Ascending aorta (tissue), 2 donors: ENCODE measurements at places on chromosomes 2 and 18. TPM values are rescaled to one million over a fixed set of nuclear protein-coding genes. Genes with fewer than 3 reads are reported as not detected.

Gene COQ10B
- 6.0 TPM for total RNA-seq

Gene LRATD1
- total RNA-seq = 5.7 TPM

Gene NFE2L2
- 99.3 TPM for total RNA-seq

Gene ANKRD30BL
- total RNA-seq = not detected

Gene SLC4A3
- 1.8 TPM for total RNA-seq

Gene COL6A3
- total RNA-seq = 156 TPM

Gene LIMS3
- total RNA-seq = 21.9 TPM

Gene LONRF2
- total RNA-seq = 7.6 TPM

Gene CFAP53
- not detected for total RNA-seq

Gene IL1RL1
- total RNA-seq = 3.4 TPM

Gene KCNG2
- total RNA-seq = not detected

Gene DPYSL5
- total RNA-seq = not detected

Gene NPHP1
- total RNA-seq = 9.8 TPM

Gene CPO
- not detected for total RNA-seq

- DNase-seq = no peak
Observed at GRCh38 chr2:223969315-223969714, 12.1 kb downstream of the MRPL44 start.

- no peak for DNase-seq
Observed at GRCh38 chr2:73176205-73176880, 26.0 kb upstream of the NOTO start.

- no peak for DNase-seq
Observed at GRCh38 chr18:62777814-62778213, 62.5 kb downstream of the PHLPP1 start.

DNA sequence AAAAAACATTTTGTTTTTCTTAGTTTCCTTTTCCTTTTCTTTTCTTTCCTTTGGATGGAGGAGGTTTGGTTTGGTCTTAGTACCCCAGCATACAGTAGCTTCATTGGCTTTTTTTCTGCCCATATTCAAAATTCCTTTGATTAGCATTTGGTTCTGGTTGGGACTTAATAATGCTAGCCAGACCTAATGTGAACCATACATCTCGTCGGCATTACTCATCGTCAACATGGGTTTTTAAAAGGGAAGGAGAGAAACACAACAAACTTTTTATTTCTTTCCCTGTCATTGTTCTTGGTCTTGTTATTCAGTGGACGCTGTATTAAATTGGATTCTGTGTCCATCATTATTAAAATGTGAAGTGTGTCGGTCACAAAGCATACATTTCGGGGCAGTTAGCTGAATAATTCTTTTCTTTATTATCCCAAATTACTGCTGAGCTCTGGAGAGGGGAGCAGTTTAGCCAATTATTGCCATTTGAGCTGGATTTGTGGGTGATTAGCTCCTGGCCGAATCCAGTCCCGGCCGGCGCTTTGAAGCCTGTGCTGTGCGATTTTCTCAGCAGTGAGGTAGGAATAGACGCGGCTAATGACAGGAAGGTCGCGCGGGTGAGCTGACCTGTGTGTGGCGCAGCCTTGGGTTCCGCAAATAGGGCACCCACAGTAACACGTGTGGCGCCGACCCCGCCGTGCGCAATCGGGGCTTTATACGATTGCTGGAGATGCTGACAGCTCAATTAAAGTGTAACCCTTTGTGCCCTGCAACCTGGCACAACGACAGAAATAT is 303.3 kb downstream of the GBX2 start:
- DNase-seq = no peak

GRCh38 chr18:48683197-48683596 is 144.4 kb downstream of the CTIF start:
- no peak for DNase-seq

DNA sequence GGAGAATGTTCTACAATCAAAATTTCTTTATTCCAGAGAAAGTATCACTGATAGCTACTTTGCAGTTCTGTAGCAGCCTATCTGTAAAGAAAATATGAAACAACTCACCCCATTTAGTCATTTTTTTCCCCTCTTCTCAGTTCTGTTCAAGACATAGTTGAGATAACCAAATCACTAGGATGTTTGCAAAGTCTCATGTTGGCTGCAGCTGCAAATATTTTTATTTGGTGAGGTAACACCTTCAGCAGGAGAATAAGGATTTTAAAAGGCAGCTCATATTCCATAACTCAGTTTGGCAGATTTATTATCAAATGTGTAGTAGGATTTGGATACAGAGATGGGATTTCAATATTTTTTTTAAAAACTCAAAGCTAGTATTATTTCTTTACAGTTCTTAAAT is 41.0 kb downstream of the HNRNPLL start:
- DNase-seq = no peak

DNA sequence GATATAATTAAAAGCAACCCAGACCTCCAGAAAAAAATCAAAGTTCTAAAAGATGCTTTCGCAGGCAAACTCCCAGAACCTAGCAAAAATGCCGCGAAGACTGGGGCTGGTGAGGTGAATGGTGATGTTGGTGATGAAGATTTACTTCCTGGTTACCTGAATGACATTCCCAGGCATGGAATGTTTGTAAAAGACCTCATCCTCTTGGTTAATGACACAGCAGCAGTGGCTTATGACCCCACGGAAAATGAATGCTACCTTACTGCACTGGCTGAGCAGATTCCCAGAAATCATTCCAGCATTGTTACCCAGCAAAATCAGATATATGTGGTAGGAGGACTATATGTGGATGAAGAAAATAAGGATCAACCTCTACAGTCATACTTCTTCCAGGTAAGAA is 994 bp downstream of the KLHL41 start:
- DNase-seq = no peak

DNA sequence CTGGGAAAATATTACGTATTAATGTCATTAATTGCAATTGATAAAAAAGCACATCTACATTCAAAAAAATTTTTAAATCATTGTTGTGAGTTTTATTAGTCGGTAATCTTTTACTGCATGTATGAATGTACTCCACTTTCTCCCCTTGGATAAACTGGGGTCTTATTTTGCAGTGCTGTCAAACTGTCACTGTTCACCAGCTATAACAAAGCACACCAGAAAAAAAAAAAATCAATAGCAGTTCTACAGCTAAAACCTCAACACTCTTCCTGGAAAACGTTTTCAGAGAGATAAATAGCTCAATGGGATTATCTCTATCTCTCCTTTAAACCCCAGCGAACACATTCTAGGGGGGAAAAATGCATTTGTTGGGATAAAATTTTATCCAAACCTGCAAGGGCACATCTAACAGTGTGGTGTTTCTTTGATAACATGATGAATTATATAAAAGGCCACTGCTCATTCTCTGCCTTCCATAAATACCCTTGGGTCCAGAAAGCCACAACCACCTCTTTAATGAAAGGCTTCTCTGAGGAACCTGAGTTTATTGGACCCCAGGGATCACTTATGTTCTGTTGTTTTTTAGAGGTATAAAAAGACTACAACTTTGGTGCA is 219.9 kb downstream of the CDH20 start:
- no peak for DNase-seq

DNA sequence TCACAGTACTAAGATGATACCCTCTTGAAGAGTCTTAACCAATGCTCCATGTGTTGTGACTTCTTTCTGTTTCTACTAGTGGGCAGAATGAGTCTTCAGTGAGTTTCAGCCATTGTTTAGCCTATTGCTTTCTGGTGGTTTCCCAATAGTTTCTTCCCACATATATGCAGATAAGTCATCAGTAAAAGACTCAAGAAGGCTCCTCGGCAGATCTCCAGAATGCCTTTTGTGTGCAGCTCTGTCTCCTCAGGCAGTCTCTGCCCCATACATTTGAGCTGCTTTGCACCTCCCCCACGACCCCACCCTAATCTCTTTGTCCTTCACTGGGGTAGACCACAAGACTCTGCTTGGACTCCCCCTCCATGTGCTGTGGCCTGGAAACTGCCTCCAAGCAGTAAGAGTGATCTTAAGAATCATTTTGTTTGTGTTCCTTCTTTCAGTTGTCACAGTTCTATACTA is 71.6 kb upstream of the CHRNA1 start:
- DNase-seq = no peak

DNA sequence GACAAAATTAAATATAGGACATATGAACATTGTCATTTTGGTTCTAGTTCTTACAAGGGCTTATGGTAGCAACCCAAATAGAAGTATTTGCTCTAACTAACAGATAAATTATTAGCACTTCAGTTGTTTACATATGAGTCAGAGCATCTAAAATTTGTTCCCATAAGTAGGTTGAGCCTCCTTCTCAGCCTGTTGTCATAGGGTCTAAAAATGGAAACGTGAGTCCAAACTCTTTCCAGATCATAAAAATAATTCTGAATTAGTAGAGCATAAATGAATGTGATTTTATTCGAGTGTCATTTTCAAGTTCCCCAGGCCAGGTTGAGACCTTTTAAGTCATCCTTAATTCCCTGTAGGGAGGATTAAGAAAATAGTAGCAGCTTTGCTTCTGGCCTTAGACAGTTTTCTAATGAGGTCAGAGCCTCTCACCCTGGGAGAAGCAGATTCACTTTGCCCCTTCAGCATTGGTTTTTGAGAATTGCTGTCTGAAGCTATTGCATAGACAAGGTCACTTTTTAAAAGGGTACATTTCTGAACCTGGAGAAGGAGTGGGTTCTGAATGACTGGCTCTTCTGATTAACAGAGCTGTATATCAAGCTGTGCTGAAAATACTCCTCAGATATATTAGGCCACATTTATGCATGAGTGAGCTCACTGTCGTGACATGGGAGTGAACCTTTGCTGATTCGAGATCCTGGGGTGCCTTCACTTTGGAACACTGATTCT is 164.3 kb downstream of the NEDD4L start:
- DNase-seq = no peak

GRCh38 chr18:77346208-77346810 is 96.7 kb downstream of the GALR1 start:
- DNase-seq = no peak

GRCh38 chr2:42752314-42752713 is 11.6 kb downstream of the OXER1 start:
- DNase-seq = no peak

DNA sequence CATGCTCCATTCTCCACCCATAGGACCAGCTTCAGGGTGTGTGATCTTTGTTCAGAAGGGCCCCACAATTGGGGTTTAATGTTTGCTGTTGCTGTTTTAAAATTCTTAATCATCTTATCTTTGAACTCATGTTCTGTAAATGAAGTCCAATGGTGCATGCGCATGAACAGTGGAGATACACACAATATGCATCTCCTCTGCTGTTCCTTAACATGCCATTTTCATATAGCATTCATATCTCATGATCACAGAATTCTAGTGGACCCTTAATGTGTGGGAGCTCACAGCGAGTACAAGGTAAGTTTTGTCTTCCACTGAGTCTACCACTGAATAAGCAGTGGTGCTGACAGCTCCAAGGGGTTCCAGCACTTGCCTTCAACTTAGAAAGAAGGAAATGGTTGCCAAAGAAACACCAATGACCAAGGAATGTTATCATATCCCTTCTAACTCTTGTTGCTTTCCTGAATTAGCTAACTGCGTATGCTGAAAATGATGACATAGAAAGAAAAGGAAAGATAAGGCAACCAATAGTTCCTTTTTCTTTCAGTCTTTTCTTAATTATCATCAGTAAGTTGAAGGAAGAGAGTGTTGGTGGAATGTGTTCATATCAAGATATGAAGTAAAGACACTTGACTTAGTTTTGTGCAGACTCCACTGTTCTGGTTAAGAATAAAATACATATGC is 258.9 kb upstream of the FBXO11 start:
- no peak for DNase-seq

DNA sequence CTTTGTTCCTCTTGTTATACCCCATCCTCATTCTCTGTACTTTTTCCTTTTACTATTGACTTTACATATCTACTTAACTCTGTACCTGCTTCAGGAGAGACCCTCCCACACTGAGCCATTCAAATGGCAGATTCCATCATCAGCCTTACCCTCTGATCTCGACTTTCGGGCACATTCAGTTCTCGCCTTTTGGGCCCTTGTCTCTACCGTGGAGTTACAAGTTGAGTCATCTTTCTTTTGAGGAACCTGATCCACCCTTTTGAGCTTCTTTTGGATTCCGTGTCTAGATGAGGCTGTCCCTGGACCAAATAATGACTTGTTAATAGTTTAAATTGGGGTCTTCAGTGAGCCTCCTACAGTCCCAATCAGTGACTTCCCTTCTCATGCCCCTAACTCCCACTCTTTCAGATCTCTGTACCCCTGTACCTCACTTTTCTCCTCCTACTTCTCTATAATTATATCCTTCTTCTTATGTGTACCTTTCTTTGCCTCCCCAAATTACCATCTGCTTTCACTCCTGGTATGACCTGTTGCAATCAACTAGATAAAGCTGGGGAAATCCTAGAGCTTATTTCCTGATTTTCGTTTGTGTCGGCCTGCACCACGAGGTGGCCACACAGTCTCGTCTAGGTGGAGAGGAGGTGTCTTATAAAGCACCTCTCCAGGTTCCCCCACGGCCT is 17.2 kb downstream of the SP110 start:
- DNase-seq = no peak

GRCh38 chr2:53856272-53856671 is 3.5 kb downstream of the GPR75 start:
- no peak for DNase-seq

DNA sequence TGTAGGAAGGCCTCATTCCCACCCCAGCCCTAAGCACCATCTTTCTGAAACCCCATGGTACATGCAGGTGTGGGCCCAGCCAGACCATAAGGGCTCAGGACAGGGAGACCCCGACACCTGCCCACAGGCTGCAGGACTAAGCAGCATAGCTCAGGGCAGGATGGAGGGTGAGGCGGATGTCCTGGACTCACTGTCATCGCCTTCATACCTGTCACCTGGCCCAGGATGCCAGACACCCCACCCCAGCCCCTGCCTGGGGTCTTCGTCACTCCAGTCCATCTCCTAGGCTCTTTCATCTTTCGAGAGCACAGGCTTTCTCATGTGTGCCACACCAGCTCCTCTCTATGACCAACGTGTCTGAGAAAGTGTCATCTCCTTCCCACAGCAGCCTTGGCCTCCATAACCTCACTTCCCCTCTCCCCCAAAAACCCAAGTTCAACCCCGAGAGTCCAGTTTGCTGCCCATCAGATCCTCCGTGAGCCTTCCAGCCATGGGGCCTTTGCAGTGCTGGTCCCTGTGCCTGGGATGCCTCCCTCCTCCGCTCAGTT is 71.5 kb downstream of the EMX1 start:
- no peak for DNase-seq

GRCh38 chr2:197191177-197191939 is 119.2 kb downstream of the ANKRD44 start:
- DNase-seq = no peak

- DNase-seq = no peak
Observed at GRCh38 chr2:39632876-39633275, 32.8 kb upstream of the TMEM178A start.

- peak; percentile 65 for DNase-seq
Observed at GRCh38 chr18:8705238-8705960, at the start of gene MTCL1. MTCL1 (plus strand) TSS chr18:8705556; CDS start chr18:8705661, 105 bp downstream.

DNA sequence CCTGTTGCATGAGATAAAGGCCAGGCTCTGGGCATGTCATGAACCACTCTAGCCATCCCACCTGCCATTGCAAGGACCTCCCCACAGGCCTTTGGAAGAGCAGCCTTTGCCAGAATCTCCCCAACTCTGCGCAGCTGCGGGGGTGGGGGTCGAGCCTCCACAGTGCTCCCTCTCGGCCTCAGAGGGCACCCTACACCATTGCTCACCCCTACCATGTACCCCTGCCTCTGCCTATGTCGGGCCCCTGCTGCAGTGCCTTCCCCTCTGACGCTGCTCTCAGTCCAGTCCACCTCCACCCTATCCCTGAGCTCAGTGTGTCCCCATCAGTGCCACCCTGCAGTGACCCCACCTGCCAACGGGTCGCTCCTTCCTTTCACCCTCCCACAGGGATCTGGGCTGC is 679.7 kb upstream of the RAB6C start:
- DNase-seq = no peak

GRCh38 chr18:45958730-45959129 is 8.4 kb downstream of the EPG5 start:
- no peak for DNase-seq

GRCh38 chr2:177728920-177729319 is 336.3 kb downstream of the AGPS start:
- no peak for DNase-seq
